Esophagus muscularis mucosa (tissue), 4 donors: ENCODE measurements at places on chromosomes 16 and 17. TPM values are rescaled to one million over a fixed set of nuclear protein-coding genes. Genes with fewer than 3 reads are reported as not detected.
A peak's percentile ranks its signal among the peaks of the same experiment; 100 is the strongest.

DNA sequence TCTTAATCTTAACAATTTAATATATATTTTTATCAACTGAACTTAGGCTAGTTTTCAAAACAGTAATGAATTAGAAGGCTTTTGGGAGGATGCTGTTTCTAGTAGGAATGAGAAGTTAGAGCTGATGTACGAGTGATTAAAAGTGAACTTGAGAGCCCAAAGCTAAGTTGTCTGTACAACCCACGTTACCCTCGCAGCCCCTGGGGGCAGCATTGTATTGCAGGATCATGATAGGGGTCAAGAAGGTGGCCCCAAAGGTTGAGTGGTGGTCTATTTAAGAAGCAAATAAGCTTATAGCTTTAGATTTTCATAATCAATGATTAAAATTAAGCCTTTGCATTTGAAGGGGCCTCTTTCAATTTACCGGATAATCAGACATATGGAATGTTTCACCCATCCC is 33.7 kb upstream of the ALDH3A2 start:
- H3K4me1 ChIP-seq: no peaks in the 10 kb centered on the region
- H3K27ac ChIP-seq: no peak overlapping the region
- no peak overlapping the region for H3K4me3 ChIP-seq
- no peaks in the 10 kb centered on the region for H3K36me3 ChIP-seq
- no peak for DNase-seq

GRCh38 chr16:11550791-11551498 is 35.8 kb downstream of the LITAF start:
- DNase-seq: no peak
- H3K4me1 ChIP-seq: peaks cover 10% of the 10 kb centered on the region
- peaks cover 52% of the 10 kb centered on the region for H3K36me3 ChIP-seq
- H3K27me3 ChIP-seq: no peaks in the 10 kb centered on the region
- no peak overlapping the region for H3K4me3 ChIP-seq

- no peaks in the 10 kb centered on the region for H3K36me3 ChIP-seq
- peak overlapping the region; percentile 27 for H3K4me3 ChIP-seq
- DNase-seq: peak; percentile 97
- no peaks in the 10 kb centered on the region for H3K27me3 ChIP-seq
- H3K4me1 ChIP-seq: peaks cover 9% of the 10 kb centered on the region
- H3K27ac ChIP-seq: no peak overlapping the region
Measured at GRCh38 chr16:85114909-85115567, 2.8 kb upstream of the CIBAR2 start.

DNA sequence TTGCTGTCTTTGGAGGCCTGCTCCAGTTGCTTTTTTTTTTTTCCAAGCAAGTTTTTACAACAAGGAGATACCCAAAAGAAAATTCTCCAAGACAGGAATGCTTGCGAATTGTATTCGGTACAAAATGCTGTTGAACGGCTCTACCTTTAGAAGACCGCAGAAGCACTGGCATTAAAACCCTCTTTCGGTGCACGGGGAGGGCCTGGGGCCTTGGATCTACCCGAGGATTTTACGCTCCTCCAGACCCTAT is 1.3 kb upstream of the HELZ start:
- no peaks in the 10 kb centered on the region for H3K36me3 ChIP-seq
- H3K4me1 ChIP-seq: peaks cover 28% of the 10 kb centered on the region
- no peak for DNase-seq

- H3K4me3 ChIP-seq: no peak overlapping the region
- H3K36me3 ChIP-seq: no peaks in the 10 kb centered on the region
- no peaks in the 10 kb centered on the region for H3K27me3 ChIP-seq
- no peak for DNase-seq
- H3K27ac ChIP-seq: no peak overlapping the region
Measured at GRCh38 chr17:52148288-52148968, 10.1 kb downstream of the CA10 start.

GRCh38 chr17:82242977-82243647 is 14.3 kb downstream of the SLC16A3 start:
- H3K36me3 ChIP-seq: peaks cover 56% of the 10 kb centered on the region
- peaks cover 100% of the 10 kb centered on the region for H3K4me1 ChIP-seq
- no peak for DNase-seq
- no peak overlapping the region for H3K4me3 ChIP-seq

- H3K27me3 ChIP-seq: no peaks in the 10 kb centered on the region
- peaks cover 4% of the 10 kb centered on the region for H3K4me1 ChIP-seq
- H3K27ac ChIP-seq: no peak overlapping the region
- no peaks in the 10 kb centered on the region for H3K36me3 ChIP-seq
- no peak overlapping the region for H3K4me3 ChIP-seq
Measured at GRCh38 chr16:50836121-50836621, 94.3 kb downstream of the CYLD start.

DNA sequence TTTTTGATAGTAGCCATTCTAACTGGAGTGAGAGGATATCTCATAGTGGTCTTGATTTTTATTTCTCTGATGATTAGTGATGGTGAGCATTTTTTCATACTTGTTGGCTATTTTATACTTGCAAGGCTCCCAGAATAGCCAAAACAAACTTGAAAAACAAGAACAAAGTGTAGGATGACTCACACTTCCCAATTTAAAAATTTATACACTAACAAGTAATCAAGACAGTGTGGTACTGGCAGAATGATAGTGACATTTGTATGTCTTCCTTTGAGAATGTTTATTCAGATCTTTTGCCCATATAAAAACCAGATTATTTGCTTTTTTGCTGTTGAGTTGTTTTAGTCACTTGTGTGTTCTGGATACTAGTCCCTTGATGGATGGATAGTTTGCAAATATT is 17.8 kb downstream of the SPECC1 start:
- H3K36me3 ChIP-seq: no peaks in the 10 kb centered on the region
- no peaks in the 10 kb centered on the region for H3K27me3 ChIP-seq

PRSS22 gene
- not detected for total RNA-seq

TBC1D3B gene
- 2.1 TPM for total RNA-seq

KRT33B gene
- total RNA-seq: not detected
